ENCODE measurements at places on chromosomes 12 and 14. TPM values are rescaled to one million over a fixed set of nuclear protein-coding genes. Genes with fewer than 3 reads are reported as not detected.

Gene OR4E2
- not detected for total RNA-seq

Gene TTC8
- 75.6 TPM for total RNA-seq

Gene PGF
- total RNA-seq: 57.7 TPM

DNA sequence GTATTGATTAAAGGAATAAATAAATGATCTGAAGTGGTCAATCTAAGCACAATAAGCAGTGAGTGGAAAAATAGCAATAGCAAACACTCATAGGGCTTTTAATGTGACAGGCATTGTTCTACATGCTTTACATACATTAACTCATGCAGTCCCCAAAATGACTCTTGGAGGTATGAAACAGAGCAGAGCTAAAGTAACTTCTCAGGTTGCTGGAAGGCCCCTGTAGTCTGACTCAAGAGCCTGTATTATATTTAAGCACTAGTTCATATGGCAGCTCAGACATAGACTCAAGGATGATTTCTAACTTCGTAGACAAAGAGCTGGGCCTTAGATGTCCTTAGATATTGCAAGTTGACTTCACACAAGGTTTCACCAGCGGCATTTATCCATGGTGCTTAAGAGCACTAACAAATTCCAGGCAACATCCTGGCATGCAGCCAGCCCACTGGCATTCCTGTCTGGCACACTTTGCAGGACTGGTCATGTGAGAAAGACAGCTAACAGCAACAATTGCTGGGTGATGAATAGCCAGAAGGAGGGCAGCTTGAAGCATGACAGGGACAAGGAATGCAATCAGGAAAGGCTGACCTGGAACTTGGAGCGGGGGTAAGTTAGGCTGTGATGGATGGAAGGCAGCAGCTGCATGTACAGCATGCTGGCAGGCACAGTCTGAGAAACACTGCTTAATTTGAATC, 22.9 kb upstream of the KTN1 start:
- DNase-seq: peak; percentile 99

- no peak for DNase-seq
Observed at GRCh38 chr12:102504280-102504679, 23.9 kb upstream of the IGF1 start.

DNA sequence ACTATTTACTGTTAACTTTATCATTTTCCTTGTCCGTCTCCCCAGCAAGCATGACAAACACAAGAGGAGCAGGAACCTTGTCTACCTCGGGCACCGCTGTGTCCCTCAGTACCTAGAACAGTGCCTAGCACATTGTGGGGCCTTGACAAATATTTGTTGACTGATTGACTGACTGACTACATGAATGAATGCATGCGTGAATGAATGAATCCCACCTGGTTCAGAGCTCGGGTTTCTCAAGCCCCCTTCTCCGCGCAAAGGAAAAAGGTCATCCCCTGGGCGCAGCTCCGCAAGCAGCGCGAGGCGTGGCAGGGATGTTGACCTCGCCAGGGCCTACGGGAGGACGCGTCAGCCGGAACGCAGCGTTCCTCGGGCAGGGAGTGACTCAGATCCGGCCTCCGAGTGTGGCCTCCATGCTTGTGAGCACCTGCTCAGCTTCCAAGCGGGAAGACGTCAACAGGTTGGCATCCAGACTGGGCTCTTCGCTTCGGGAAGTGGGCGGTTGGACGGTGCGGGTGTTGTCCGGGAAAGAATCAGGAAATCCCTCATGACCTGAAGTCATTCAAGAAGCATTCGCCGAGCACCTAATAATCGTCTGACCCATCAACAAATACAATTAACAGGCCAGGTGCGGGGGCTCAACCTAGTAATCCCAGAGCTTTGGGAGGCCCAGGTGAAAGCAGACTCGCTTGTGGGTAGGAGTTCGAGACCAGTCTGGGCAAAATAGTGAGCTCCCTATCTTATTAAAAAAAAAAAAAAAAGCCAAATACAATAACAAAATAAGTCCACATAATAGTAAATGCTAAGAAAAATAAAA, 13.9 kb upstream of the UBC start:
- DNase-seq: peak; percentile 45
